AG08395 (cell line): ENCODE measurements at places on chromosomes 2 and 18.

GRCh38 chr2:224403657-224404056, 1.8 kb upstream of the FAM124B start:
- DNase-seq, result no peak

DNA sequence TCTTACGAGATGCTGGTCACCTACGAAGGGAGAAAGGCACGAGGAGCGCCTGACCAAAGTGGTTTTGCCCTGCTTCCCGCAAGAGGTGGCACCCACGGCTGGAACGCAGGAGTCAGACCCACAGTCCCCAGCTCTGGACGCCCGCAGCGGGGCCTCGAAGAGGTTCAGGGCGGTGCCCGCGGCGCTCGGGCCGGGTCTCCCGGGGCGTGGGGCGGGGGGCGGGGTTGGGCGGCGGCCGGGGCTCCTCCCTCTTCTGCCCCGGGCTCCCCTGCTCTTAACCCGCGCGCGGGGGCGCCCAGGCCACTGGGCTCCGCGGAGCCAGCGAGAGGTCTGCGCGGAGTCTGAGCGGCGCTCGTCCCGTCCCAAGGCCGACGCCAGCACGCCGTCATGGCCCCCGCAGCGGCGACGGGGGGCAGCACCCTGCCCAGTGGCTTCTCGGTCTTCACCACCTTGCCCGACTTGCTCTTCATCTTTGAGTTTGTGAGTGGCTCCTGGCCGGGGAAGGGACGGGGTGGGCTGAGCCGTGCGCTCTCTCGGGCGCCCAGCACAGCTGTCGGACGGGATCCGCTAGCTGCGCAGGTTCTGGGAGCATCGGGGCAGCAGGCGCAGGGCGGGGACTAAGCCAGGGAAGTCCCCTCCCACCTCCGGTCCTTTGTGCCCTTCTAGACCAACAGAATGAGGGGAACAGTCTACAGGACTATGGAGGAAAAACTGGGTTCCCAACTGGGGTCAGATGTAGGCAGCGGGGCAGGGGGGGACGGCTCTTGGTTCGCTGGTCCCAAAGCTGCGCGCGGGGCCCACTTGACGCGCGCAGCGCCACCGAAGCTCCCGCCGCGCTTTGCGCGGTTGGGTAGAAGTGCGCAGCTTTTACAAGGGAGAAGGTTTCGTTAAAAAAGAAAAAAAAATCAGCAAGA, at the start of gene MAL:
TSS of gene MAL (plus strand) at position 303 of the 914 bp plus-strand sequence. CDS start at position 388, 85 bp downstream.
- no peak for DNase-seq

DNA sequence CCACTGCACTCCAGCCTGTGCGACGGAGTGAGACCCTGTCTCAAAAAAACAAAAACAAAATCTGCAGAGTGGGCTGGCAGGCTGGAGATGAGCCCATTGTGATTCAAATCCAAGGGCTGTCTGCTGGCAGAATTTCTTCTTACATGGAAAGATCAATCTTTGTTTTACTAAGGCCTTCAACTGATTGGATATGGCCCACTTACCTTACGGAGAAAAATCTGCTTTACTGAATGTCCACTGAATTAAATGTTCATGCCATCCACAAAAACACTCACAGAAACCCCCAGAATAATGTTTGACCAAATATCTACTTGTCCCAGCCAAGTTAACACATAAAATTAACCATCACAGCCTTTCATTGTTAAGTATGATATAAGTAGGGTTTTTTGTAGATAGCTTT, 8.3 kb upstream of the FMNL2 start:
- DNase-seq, result no peak

DNA sequence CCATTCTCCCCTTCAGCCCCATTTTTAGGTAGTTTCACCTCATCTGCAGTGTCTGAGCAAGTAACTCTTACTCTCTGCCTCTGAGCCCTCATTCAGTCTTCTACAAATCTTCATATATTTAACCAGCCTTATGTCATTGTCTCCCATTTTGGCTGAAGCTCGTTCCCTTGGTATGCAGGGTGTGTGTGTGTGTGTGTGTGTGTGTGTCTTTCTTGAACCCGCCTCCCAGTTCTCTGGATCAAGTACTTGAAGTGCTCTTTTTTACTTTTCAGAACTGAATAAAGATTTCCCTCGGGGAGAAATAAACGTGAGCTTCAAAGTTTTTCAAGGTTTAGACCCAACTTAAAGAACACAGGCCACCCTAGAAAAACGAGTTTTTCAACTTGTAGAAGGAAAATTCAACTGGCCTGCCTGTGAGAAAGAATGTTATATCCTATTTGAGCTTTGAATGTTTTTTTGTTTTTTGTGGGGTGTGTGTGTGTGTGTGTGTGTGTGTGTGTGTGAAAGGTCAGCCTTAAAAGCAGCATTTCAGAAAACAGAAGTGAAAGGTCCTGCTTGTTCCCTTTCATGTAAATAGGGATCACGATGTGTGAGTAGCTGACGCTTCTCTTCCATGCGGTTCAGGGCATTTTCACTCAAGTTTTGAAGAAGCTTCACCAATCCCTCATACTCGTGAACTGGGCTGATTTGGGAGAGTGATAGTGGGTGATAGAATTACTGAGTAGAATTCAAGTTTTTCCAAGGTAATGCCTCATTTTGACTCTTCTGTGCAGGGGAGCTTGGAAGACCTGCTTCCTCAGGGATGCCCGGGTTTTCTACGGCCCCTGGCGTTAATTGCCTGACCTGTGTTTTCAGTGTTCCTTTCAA, 50.6 kb upstream of the EML6 start:
- DNase-seq, result no peak

DNA sequence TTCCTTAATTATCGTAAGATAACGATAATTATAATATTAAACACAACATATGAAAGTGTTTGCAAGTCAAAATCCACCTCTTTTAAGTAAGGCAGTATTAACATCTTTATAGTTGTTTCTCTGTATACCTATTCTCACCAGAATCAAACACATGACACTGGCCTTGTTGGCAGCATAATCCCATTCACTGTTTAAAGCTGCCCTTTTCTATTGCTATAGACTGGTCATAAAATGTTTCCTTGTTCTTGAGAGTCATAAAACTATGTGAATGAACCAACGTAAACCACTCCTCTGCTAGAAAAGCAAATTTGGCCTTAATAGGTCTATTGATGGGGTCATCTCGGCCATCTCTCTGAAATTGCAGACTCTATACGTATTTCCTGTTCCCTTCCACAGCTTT, 293.1 kb downstream of the SLC8A1 start:
- no peak for DNase-seq

GRCh38 chr2:23801396-23801795, 125.5 kb downstream of the ATAD2B start:
- peak; percentile 43 for DNase-seq
